Transverse colon (tissue), 4 donors: ENCODE measurements at places on chromosomes 4 and X. TPM values are rescaled to one million over a fixed set of nuclear protein-coding genes. Genes with fewer than 3 reads are reported as not detected.

DNA sequence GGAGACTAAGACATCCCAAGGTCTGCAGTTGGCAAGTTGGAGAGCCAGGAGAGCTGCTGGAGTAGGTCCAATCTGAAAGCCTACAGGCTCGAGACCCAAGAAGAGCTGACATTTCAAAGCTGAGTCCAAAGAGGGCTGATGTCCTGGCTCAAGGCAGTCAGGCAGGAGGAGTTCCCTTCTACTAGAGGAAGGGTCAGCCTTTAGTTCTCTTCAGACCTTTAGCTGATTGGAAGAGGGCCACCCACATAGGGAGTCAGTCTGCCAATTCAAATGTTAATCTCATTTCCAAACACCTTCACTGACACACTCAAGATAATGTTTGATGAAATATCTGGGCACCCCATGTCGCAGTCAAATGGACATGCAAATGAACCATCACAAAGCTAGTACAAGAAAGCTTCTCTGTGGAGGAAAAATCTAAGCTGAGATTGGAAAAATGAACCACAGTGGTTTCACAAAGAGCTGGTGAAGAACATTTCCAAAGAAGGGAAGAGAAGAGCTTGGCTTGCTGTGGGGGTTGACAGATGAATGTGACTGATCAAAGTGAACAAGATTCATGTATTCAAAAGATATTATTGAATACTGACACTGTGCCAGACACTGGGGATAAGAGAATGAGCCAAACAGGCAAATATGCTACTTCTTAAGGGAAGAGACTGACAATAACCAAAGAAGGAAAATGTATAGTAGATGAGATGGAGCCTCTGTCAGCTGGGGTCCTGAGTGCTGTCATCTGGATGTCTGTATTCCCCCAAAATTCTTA, 61.2 kb downstream of the STK32B start:
- no peak for DNase-seq
- no peak overlapping the region for H3K4me3 ChIP-seq
- H3K27ac ChIP-seq: no peak overlapping the region
- H3K36me3 ChIP-seq: no peaks in the 10 kb centered on the region

Gene OTUD6A
- total RNA-seq: not detected

Gene GBA3
- 66.1 TPM for total RNA-seq

- peak overlapping the region; percentile 77 for H3K27ac ChIP-seq
- no peaks in the 10 kb centered on the region for H3K27me3 ChIP-seq
- H3K4me3 ChIP-seq: peak overlapping the region; percentile 17
- no peaks in the 10 kb centered on the region for H3K4me1 ChIP-seq
- DNase-seq: peak; percentile 27
Observed at GRCh38 chr4:112817933-112818593, 181.1 kb downstream of the LARP7 start.

DNA sequence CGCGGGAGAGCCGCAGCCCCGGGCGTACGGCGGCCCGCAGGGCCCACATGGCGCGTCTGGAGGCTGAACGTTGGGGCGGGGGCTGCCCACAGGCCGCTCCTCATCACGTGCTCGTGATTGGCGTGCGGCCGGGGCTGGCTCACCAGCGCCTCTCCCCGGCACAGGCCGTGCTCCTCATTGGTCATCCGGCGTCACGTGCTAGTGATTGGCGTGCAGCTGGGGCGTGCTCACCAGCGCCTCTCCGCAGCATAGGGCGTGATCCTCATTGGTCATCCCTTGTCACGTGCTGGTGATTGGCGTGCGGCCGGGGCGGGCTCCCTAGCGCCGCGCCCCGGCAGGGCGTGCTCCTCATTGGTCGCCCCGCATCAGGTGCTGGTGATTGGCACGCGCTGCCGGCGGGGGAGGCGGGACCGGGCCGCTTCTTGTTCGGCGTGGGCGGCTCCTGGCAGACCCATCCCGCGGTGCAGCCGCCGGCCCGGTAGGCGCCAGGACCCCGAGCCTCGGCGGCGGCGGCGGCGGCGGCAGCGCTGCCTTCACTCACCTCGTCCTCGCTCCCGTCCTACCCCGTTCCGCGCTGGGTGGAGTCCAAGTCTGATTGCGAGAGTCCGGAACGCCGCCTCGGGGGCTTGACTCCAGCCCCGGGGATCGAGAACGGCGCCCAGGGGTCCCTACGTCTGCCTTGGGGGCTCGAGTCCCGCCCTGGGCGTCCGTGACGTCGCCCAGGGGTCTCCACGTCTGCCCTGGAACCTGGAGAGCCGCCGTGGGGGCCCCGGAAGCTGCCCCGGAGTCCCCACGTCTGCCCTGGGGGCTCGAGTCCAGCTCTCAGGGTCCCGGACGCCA, at the start of gene GTPBP6:
Gene GTPBP6 (minus strand): TSS at position 58 of the 840 bp plus-strand sequence. CDS start 9 bp downstream, at position 49.
- H3K36me3 ChIP-seq: peaks cover 6% of the 10 kb centered on the region
- peak; percentile 100 for DNase-seq
- peak within 1 kb of the TSS; percentile 100 for H3K27ac ChIP-seq
- peak within 1 kb of the TSS; percentile 100 for H3K4me3 ChIP-seq
- no peaks in the 10 kb centered on the region for H3K27me3 ChIP-seq

Gene FREM3
- total RNA-seq: not detected

Gene VCX3A
- total RNA-seq: not detected

GRCh38 chr4:182897601-182898478, 19.3 kb downstream of the DCTD start:
- no peak overlapping the region for H3K4me3 ChIP-seq
- DNase-seq: no peak
- H3K36me3 ChIP-seq: no peaks in the 10 kb centered on the region

Gene UGT2A1
- not detected for total RNA-seq

DNA sequence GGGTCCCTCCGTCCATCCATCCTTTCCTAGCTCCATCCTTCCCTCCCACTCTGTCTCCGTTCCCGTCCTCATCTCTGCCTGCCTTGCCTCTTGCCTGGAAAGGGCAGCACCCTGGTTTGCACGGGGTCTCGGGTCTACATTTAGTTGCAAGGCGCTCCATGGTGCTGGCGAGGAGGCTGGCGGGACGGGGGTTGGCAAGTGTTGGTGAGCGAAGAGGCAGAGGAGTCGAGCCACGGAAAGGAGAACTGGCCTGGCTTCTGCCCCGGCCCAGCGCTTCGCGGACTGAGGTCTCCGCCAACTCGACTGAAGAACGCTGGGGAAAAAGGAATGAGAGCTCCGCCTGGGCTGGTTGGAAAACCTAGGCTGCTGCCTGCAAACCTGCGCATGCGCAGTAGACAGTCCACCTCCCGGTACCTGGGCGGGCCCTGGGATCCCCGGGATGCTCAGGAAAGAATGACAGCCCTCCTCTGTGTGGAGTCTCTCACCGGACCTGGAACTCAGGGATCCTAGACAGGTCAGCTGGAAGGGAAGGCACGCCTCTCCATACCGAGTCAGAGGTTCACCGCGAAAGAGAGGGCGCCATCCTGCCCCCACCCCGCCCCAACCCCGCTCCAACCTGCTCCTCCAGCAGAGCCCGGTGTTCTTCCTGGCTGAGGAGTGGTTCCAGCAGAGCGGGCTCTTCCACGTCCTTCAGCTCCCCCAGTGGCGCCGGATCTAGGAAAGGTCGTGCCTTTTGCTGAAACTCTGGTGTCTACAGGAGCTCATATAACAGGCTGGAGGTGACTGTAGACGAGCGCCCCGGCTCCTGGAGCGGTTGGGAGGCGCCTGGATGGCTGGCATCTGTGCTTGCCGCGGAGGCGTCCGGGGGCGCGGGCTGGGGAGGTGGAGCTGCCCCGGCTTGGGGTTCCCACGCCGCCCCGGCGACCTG, 6.0 kb downstream of the FRG2 start:
- peaks cover 68% of the 10 kb centered on the region for H3K27me3 ChIP-seq
- H3K4me1 ChIP-seq: peaks cover 4% of the 10 kb centered on the region
- peak overlapping the region; percentile 29 for H3K4me3 ChIP-seq
- peak; percentile 17 for DNase-seq
- no peaks in the 10 kb centered on the region for H3K36me3 ChIP-seq

- no peak overlapping the region for H3K4me3 ChIP-seq
- no peaks in the 10 kb centered on the region for H3K36me3 ChIP-seq
- H3K27me3 ChIP-seq: no peaks in the 10 kb centered on the region
- no peaks in the 10 kb centered on the region for H3K4me1 ChIP-seq
Observed at GRCh38 chr4:74942251-74942917, 9.5 kb downstream of the PARM1 start.

Gene BEND2
- total RNA-seq: not detected

- no peaks in the 10 kb centered on the region for H3K4me1 ChIP-seq
- H3K4me3 ChIP-seq: no peak overlapping the region
- no peak for DNase-seq
- H3K36me3 ChIP-seq: no peaks in the 10 kb centered on the region
- H3K27me3 ChIP-seq: no peaks in the 10 kb centered on the region
Observed at GRCh38 chr4:150599547-150599946, 17.6 kb downstream of the MAB21L2 start.
